ENCODE measurements at places on chromosomes 16 and 17.

DNA sequence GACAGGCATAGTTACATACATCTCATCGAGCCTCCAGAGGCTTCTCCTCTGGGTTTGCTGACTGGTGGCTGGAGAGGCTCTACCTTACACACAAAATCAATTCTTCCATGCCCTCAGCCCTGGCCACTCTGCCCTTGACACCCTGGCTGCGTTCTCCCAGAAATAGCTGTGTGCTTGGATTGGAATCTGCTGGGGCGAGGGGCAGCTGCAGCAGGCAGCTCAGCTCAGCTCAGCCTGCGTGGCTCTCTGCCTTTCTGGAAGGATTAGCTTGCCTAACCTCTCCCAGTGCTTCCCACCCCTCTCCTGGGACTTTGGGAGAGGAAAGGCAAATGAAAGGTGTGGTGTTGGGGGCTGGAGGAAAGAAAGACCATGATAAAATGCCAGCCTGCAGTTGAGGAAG is 216.1 kb downstream of the ENGASE start:
- no peak for DNase-seq

GRCh38 chr17:39450051-39450450 is 1.0 kb downstream of the MED1 start:
- DNase-seq: no peak

- no peak for DNase-seq
These were observed 42.3 kb upstream of the BCAR1 start for GRCh38 chr16:75293772-75294171.

DNA sequence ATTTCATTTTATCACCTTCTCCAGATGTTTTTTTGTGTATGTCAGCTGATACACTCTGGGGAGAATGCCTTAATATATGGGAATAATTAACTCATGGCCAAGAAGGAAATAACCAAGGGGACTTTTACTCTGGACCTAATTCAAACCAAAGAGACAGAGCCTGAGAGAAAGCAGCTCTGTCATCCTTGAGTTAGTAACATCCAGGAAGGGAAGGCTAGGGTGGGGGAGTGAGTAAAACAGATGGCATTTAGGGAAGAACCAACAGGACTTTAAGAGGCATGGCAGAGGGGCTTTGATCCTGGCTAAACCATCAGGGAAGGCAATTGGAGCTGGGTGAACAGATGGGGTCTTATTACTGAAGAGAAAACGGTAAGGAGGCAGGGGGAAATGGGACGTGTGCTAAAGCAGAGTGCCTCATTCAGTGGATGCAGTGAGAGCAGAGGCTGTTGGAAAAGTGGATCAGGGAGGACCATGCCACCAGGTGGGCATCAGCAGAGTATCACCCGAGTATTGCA is 2.5 kb upstream of the SMPD3 start:
- DNase-seq: no peak

DNA sequence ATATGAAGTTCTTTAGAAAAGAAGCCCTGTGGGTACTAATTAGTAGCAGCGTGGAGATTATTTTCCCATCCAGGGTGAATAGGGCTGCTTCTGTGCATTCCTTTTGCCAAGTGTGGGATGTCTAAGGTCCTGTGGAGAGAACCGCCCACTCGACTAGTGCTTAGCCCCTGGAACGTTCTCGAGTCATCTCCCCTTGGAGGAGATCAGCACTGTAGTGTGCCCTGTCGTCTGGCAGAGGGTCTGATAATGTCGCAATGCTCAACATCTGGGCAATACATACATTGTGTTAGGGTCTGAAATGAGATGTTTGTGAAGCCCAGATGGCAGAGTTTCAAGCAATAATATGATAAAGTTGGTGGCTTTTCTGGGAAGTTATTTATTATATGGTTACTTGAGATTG is 64.8 kb downstream of the SPECC1 start:
- DNase-seq: no peak

DNA sequence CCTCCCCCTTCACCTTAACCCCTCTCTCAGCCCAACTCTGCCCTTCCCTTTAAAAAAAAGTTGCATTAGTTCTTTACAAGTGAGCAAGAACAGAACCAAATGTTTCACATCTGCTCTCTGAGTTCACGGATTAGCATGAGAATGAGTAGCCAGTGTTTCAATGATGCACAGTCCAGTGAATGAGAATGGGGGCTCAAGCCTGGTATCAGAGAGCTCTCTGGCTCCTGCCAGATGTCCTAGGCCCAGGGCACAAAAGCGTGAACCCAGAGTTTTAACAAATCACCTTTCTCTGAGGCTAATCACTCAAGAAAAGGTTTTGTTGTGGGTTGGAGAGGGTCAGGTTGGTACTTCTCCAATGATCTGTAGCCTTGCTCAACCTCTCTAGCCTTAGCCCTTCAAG is 41.5 kb upstream of the HS3ST3A1 start:
- no peak for DNase-seq

- no peak for DNase-seq
These were observed 165.9 kb downstream of the SDK2 start for GRCh38 chr17:73478334-73478733.

- no peak for DNase-seq
These were observed 401 bp downstream of the ARL16 start for GRCh38 chr17:81683208-81683583.

GRCh38 chr17:68346448-68346847 is 55.2 kb downstream of the ARSG start:
- no peak for DNase-seq

DNA sequence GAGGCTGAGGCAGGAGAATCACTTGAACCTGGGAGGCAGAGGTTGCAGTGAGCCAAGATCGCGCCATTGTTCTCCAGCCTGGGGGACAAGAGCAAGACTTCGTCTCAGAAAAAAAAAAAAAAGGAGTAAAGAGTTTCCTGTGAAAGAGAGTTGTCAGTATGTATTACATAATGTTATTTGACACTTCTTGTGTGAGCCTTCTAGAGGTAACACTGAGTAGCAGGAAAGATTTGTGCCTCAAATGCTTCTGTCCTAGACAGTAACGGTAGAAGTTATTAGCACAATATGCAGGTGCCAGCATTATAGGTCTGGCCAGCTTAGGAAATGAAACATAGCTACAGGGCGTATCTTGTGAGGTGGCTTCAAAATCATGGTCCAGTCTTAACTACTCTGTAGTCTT is 6.2 kb downstream of the RPS6KB1 start:
- no peak for DNase-seq

DNA sequence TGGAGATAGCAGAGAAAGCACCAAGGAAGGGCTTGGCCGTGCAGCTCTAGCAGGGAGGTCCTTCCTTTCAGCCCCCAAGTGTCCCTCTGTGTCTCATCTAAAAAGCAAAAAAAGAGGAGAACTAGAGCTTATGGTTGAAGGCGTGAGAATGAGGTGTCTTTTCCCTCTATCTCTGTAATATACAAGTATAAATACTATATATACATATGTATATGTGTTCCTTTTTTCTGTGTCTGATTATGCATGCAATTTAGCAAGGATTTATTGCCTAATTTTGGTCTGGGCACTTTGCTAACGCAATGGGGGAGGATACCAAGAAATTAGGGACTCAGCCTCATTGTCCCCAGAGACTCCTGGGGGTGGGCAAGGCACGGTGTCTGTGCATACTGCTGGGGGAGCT is 90.2 kb upstream of the CCL2 start:
- DNase-seq: no peak

DNA sequence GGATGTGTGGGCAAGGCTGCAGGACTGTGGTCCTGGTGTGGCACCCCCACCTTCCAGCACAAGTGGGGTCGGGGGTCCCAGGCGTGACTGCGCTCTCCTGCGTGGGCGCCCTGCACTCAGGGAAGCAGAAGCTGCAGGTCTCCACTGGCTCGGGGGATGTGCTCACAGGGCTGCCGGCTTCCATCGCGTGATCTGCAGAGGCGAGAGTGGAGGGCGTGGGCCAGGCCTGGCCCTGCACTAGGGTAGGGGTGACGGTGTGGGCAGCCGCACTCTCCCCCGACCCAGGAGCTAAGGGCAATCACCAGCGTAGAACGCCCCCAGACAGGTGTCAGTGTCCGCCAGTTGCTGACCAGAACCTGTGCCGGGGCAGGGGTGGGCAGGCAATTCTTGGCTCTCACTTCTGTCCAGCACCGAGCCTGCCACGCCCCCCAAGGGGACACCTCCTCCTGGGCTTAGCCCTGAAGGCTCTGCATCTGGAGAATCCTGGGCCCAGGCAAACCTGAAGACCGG is 32.3 kb downstream of the TNFRSF13B start:
- no peak for DNase-seq

DNA sequence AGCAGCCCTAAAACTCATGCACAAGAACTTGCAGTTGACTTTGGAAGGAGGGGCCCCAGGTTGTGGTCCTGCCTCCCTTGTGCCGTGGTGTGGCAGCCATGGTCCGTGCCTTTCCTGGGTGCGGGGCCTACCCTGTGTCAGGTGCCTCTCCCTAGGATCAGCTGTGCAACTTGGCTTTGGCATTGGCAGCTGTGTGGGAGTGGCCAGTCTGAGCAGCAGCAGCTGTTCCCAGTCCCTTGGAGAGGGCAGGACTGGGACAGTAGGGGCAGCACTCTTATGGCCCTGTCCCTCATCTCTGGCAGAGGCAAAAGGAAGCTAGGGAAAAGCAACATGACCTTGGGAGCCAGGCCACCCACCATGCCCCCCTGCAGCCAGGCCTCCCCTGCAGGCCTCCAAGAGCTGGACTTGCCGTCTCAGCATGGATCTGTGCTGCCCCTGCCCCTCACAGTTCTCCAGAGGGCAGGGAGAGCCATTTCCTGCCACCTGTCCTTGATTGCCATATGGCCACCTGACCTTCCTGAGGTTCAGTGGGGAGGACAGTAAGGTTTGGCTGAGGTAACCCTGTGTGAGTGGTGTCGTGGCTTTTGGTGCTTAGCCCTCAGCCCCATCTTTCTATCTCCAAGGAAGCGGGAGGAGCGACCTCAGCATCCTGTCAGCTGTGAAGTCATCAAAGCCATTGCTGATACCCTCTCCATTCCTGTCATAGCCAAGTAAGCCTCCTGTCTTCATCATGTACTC is 15.5 kb upstream of the NFATC3 start:
- DNase-seq: no peak

- no peak for DNase-seq
These were observed 1.9 kb downstream of the PMP22 start for GRCh38 chr17:15263206-15263579.

GRCh38 chr17:17472333-17472920 is 4.4 kb upstream of the MED9 start:
- no peak for DNase-seq

GRCh38 chr17:43018008-43018853 is 4.0 kb downstream of the VAT1 start:
- DNase-seq: no peak

GRCh38 chr16:56272583-56272894 is 81.2 kb downstream of the GNAO1 start:
- no peak for DNase-seq

Measured in NCI-H226 (cell line).